ENCODE measurements at places on chromosomes 1 and 21. TPM values are rescaled to one million over a fixed set of nuclear protein-coding genes. Genes with fewer than 3 reads are reported as not detected.

The TMEM269 gene
- under 0.01 TPM for total RNA-seq

The VWA5B1 gene
- total RNA-seq, result not detected

The PROK1 gene
- total RNA-seq, result not detected

The HAO2 gene
- not detected for total RNA-seq

The CTSK gene
- total RNA-seq, result 617 TPM

The IKBKE gene
- 18.8 TPM for total RNA-seq

The KCNE1 gene
- total RNA-seq, result 0.29 TPM

The CD48 gene
- not detected for total RNA-seq

The PM20D1 gene
- total RNA-seq, result not detected

The IRF6 gene
- under 0.01 TPM for total RNA-seq

The TRPM2 gene
- 0.36 TPM for total RNA-seq

The PRRX1 gene
- total RNA-seq, result 307 TPM

The EXTL1 gene
- total RNA-seq, result 3.2 TPM

The SLC1A7 gene
- total RNA-seq, result under 0.01 TPM

The FAM76A gene
- total RNA-seq, result 30.6 TPM

The FCRL4 gene
- total RNA-seq, result not detected

The HES5 gene
- not detected for total RNA-seq

The ST6GALNAC3 gene
- not detected for total RNA-seq

The TFAP2E gene
- 0.29 TPM for total RNA-seq

The MCOLN3 gene
- 4.7 TPM for total RNA-seq

The PLPPR5 gene
- total RNA-seq, result not detected

The CD1E gene
- not detected for total RNA-seq

Data from osteoblast (primary cell).